ENCODE measurements at places on chromosomes 7 and 10.

DNA sequence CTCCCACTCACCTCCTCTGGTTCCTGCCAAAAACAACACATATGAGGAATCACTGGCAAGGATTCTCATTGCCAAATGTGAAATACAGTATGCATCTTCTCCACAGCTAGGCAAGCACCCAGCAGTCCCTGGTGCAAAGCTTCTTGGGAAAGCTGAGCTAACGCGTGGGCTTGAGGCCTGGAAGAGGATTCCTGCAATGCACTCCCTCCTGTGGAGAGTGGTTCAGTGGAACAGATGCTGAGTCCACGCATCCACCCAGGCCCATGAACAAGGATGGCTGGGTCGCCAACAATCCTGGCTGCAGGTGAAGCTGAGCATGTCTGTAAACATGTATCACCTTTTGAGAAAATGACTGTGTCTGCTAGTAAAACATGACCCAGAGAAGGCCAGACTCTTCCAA lies 113.2 kb upstream of the CHST15 start:
- no peak for DNase-seq

DNA sequence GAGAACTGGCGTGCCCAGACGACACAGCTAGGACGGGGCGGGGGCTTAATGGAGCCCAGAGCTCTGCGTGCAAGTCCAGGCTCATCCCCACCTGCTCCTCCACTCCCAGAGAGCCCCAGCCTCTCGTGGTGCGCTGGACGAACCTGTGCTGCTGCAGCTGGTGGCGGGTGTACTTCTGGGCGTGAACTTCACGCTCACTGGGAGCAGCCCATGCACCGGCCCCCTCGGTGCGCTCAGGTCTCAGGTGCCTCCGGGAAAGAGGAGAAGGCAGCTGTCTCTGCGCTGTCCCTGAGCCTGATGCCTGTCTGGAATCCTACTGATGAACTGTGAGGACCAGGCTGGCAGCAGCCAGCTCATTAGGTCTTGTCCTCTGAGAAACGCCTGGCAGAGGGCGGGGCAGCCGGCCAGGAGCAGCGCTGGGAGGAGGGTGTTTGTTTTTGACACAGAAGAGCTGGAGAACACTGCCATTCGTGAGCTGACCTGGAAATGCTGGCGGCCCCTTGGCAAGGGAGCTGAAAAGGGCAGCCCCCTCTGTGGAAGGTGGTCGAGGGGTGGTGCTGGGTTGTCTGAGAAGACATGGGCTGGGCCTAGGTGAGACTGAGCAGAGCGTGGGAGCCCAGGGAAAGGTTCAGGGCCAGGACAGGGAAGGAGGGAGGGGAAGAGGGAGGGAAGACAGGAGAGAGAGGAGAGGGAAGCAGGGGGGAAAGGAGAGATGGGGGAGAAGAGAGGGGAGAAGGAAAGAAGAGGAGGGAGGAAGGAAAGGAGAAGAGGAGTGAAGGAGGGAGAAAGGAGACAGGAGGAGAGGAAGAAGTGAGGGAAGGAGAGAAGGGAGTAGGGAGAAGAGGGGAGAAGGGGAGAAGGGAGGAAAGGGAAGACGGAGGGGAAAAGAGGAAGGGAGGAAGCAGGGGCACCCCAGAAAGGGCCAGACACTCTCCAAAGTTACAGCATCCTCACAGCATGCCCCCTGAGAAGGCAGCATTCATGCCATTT lies 53.5 kb upstream of the TNS3 start:
- DNase-seq: no peak

DNA sequence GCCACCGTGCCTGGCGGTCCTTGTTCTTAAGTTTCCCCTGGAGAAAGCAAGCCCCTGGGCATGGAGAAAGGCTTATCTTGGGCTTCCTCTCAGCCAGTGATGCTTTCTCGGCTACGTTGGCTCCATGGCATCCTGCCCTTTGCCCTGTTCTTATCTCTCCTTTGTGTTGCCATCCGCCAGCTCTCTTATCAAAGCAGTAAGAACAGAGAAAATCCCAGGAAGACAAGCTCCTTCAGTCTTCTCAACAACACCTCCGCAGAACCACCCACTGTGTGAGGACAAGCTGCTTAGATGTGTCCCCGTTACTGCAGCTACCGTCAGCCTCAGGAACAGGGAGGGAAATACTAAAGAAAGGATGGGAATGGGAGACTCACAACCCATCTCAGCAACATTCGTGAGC lies 3.3 kb downstream of the PLEKHS1 start:
- DNase-seq: no peak

- DNase-seq: no peak
Observed at GRCh38 chr10:130479926-130480325, 343.7 kb downstream of the GLRX3 start.

- no peak for DNase-seq
Observed at GRCh38 chr7:155919391-155920067, 107.3 kb upstream of the SHH start.

DNA sequence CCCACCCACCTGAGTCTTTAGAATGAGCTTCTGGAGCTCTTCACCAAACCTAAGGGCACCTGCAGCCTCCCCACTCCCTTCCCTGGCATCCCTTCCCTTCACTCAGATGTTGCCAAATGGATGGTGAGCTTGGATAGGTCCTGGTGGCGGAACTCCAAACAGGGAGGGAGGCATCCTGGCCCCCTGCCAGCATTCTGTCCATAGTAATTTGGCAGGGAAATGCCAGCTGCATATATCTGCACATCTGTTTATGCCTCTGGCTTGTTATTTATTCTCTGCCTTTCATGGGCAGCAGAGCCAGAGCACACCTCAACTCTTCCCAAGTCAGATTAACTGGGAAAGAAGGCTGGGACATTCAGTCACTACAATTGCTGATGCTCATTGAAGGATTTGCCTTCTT lies 18.1 kb downstream of the KAZALD1 start:
- no peak for DNase-seq

DNA sequence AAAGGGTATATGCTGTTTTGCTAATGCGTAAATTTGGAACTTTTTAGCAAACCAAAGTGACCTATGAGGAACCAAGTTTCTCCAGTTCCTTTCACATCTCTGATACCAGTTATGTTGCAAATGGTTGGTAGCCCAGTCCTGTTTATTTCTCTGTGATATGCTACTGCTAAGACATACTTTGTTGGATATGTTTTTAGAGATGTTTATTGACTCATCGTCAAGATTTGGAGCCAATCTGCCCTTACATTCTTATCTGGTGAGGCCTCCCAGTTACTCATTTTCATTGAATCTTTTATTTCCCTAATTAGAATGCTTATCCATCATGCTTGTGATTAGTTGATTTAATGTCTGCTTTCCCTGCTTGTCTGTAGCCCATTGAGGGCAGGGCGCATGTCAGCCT lies 58.9 kb downstream of the LRGUK start:
- no peak for DNase-seq

DNA sequence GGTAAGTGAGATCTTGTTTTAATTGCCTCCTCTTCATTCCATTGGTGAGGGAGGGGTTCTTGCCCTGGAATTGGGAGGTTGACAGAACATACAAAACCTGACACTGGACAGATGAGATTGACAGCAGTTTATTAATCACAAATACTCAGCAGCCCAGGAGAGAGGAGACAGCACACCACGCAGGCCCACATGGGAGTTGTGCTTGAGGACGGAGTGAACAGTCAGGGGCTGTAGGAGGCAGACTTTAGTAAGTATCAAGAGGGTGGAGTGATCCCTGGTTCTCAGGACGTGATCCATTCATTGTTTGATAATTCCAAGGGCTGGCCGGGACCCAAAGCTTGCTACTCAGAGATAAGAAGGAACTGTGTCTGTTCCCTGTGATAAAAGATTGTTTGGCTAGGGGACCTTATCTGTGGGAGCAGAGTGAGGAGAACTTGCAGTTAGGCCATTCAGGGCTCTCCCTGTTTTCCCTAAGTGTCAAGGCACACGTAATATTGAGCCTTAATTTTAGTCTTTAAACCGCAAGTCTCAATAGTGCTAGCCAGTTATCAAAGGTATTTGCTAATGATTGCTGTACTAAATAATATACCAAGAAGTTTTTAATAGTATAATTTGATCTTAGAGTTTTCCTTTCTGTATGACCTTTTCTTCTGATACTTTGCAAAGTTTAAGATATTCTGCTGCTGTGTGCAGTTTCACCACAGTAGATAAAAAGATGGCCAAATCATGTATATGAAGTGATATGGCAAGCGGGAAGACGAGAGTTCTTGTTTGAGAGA lies 14.5 kb downstream of the CAPZA2 start:
- DNase-seq: no peak

DNA sequence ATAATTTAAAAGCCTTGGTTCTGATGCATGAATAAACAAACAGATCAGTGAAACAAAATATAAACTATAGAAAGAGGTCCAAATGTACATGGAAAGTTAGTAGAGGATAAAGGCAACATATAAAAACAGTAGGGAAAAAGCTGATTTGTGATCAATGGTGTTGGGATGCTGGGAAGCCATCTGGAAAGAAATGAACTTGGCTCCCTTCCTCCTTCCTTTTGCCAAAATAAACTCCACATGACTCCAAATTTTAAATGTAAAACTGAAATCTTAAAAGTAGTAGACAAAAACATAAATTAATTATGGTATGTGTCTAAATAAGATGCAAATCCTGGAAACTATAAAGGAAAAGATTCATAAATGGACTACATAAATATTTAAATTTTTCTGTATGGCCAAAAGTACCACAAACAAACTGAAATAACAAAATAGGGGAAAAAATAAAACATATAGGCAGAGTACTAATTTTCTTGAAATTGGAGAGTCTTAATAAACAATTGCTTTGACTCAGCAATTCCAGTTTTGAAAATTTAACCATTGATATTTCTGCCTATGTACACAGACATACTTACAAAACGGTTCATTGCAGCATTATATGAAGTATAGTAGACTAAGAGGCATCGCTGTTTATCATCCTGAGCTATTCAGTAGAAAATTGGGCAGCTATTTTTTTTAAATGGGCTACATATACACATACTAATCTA lies 77.0 kb upstream of the TRIM24 start:
- DNase-seq: no peak

- no peak for DNase-seq
Observed at GRCh38 chr7:12117170-12117569, 93.9 kb upstream of the TMEM106B start.

DNA sequence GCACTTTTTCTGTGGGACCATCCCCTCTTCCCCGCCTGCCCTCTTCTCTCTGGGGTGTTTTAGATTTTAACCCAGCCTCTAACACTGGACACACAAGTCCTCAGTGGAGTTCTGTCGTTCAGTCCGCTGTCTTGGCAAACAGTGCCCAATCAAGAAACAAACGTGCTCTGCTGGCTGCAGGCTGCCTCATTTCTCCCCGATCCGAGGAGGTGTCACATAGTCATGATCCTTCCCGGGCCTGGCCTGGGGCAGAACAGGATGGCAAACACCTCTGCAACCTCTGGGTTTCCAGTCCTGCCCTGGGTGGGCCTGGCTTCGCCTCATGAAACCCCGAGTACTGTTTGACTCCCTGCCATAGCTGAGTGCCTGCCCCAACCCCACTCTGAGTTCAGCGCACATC lies 110.9 kb upstream of the INSYN2A start:
- DNase-seq: no peak

GRCh38 chr7:102252366-102252982 lies 34.2 kb upstream of the SH2B2 start:
- DNase-seq: no peak

DNA sequence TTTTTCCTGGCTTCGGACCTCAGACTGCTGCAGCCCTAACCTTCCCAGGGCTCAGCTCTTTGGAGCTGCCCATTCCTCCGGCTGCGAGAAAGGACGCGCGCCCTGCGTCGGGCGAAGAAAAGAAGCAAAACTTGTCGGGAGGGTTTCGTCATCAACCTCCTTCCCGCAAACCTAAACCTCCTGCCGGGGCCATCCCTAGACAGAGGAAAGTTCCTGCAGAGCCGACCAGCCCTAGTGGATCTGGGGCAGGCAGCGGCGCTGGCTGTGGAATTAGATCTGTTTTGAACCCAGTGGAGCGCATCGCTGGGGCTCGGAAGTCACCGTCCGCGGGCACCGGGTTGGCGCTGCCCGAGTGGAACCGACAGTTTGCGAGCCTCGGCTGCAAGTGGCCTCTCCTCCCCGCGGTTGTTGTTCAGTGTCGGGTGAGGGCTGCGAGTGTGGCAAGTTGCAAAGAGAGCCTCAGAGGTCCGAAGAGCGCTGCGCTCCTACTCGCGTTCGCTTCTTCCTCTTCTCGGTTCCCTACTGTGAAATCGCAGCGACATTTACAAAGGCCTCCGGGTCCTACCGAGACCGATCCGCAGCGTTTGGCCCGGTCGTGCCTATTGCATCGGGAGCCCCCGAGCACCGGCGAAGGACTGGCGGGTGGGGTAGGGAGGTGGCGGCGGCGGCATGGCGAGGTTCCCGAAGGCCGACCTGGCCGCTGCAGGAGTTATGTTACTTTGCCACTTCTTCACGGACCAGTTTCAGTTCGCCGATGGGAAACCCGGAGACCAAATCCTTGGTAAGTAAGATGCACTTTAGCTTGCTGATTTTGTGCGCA lies at the start of gene PLXDC2:
Gene PLXDC2 (plus strand): TSS at position 22 of the 820 bp plus-strand sequence.
- DNase-seq: peak; percentile 79

DNA sequence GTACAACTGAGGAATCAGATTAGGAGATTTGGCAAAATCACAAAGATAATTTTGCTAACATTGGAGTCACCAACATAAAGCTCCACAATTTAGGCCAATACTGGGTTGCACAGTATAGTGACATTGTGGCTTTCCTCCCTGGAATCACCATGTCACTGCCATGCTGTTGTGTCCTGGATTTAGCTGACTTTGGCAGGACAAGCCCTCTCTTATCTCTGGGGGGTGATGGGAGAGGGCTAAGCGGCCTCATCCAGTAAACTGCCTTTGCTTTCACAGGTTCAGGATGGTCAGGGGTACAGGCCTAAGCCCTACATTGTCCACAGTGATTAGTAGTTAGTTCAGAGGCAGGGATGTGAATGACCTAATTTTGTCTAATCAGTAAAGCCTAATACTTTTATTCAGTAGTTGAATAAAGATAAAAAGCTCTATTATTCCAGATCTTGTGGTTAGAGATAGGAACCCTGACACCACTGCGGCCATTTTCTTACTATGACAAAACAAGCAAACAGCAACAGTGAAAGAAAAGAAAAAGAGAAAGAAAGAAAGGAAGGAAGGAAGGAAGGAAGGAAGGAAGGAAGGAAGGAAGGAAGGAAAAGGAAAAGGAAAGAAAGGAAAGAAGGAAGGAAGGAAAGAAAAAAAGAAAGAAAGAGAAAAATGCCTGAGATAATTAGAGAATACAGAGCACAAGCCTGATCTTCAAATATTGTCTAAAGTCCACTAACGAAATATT lies 140.1 kb downstream of the ETV1 start:
- no peak for DNase-seq

DNA sequence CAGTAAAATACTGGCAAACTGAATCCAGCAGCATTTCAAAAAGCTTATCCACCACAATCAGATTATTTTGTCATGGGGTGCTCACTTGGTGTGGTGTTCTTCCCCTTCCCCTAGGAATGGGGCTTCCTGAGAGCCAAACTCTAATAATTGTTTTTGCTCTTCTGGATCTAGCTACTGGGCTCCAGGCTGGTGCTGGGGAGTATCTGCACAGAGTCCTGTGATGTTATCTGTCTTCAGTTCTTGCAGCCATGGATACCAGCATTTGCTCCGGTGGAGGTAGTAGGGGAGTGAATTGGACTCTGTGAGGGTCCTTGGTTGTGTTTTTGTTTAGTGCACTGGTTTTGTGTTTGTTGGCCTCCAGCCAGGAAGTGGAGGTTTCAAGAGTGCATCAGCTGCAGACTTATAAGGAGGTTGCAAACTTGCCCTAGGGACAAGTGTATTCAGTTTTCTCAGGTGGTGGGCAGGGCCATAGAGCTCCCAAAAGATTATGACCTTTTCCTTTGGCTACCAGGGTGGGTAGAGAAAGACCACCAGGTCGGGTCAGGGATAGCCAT lies 308.5 kb upstream of the MAGI2 start:
- DNase-seq: no peak

GRCh38 chr10:112259688-112260087 lies 23.5 kb upstream of the TECTB start:
- DNase-seq: no peak

GRCh38 chr7:1113548-1113885 lies 25.6 kb downstream of the GPER1 start:
- DNase-seq: no peak
